ENCODE measurements at places on chromosomes 16 and 17. TPM values are rescaled to one million over a fixed set of nuclear protein-coding genes. Genes with fewer than 3 reads are reported as not detected.

Gene KIFC3
- 445 TPM for total RNA-seq

Gene PABPN1L
- total RNA-seq: not detected

Gene SLC9A5
- 0.60 TPM for total RNA-seq

Gene SPATA32
- not detected for total RNA-seq

Gene NSF
- 30.9 TPM for total RNA-seq
